NCI-H146 (cell line): ENCODE measurements at places on chromosomes 12 and 14.

DNA sequence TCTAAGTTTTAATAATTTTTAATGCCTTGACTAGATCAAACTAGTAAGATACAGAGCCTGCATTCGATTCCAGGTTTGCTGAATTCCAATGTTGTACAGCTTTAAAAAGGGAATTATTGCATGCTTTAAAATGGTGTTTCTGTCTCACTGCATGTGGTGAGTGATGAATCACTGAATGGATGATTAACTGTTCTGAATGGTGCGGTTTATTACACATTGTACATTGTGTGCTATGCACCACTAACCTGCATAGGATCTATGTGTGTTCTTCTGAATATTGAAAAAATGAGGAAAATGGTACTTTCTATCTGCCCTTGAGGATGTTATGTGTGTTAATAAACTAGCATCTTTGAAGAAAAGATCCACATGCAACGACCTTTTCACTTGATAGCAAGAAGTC, 231.7 kb downstream of the NRXN3 start:
- no peak for DNase-seq

DNA sequence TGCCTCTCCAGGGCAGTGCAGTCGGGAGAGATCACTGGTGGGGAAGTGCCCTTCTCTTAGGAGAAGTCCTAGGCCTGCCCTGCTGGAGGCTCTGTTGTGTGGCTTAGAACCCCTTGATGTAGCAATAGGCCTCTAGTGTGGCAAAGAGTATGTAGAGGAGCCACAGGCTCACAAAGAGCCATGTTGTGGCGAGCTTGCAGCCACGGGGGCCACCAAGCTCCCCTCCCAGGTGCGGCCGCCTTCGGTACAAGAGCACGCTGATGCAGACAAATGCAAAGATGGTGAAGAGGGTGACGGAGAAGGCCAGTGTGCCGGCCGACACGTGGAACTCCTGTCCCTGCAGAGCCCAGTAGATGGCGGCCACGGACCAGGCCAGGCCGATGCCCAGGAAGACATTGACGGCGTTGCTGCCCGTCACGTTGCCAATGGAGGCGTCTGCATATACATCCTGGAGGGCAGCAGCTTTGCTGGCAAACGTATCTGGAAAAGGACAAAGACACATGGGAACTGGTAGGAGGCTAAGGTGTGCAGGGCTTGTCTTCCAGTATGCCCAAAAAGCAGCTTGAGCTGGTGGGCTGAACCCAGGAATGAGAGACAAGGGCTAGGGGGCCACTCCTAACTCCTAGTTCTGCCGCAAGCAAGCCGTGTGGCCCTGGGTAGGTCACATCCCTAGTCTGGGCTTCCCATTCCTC, 142.8 kb downstream of the SLC8A3 start:
- DNase-seq = peak; percentile 84

GRCh38 chr12:117084405-117085317, 14.6 kb downstream of the TESC start:
- DNase-seq = no peak

DNA sequence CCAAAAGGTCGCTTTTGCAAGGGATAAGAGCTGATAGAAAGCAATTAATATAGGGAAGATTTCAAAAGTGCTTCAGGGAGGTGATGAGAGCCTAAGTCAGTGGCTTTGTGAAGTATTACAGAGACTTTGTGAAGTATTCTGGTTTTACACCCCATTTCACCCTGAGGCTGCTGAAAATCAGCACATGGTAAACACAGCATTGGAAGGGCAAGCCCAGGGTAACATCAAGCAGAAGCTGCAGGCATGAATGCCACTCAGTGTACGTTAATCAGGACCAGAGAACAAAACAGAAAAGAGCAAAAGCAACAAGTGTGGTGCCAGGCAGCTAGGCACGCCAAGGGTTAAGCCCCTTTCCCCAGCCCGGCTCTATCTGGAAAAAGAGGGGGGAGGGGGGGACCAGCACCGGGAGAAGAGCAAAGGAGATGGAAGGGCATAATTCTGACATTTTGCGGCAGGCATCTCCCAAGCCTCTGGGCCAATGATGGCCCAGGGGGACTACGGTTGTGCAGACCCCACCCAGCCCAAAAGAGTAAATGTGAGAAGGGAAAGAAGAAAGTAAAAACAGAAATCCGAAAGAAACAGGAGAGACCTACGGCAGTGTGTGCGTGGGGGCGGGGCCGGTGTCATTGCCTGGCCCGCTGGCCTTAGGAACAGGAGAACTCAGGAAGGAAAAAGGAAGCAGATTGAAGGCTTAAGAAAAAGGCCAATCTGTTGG, 58.9 kb downstream of the DHRS2 start:
- DNase-seq = no peak
